H4 (cell line): ENCODE measurements at places on chromosomes 2 and 18. TPM values are rescaled to one million over a fixed set of nuclear protein-coding genes. Genes with fewer than 3 reads are reported as not detected.

- DNase-seq = no peak
Observed at GRCh38 chr2:69154106-69154505, 141.1 kb downstream of the ANTXR1 start.

The CREB1 gene
- total RNA-seq = 11.2 and 37.9 TPM in 2 replicates

GRCh38 chr18:58287353-58288274 is 243.6 kb downstream of the NEDD4L start:
- DNase-seq = peak; percentile 24

DNA sequence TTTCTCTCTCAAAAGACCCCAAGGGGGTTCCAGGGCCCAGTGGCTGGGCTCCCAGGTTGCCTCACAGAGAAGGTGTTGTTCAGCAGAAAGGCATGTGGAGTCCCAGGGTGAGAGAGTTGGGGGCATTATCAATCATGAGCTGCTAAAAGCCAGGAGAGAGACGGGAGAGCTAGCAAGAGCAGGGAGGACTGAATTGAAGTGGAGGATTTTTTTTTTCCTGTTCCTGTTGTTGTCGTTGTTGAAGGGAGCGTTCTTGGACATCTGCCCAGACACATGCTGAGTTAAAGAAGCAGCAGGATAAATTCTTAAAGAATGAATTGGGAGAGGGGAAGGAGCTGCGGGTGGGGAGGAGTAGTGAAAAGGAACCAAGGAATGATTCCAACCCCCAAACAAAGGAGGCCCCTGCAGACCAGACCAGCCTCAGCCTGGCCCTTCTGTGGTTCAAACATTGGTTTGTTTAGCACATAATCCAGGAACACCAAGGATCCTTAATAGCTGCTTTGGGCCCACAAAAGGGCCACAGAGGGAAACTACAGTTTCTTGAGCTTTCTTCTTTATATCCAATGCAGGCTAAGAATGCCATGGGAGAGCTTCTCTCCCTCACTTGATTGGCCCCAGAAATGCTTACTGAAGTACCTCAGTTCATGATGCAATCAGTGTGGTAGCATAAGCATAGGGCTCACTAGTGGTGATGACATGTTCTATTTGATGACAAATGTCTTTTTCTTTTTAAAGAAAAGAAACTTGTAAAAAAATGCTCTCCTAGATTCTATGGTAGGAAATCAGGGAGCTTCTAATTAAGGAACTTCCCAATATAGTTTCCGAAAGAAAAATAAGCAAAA is 146.0 kb downstream of the SETBP1 start:
- DNase-seq = peak; percentile 88

DNA sequence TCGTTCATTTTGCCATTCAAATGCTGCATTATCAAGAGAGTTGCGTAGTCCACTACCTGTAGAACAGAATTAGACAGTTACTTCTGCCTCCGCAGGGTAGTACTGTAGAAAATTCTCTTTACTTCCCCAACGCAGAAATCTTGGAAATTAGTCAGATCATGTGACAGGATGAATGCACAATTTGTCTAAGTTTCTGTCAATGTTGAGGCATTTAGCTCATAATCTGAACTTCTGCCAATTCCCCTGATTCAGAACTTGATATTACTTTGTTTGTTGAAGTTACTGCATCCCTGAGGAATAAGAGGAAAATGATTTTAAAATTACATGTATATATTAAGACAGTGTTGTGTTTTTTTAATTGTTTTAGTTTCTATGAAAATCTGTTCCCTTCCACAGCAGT is 83.4 kb downstream of the TTC27 start:
- DNase-seq = no peak

GRCh38 chr2:18180031-18180610 is 301.7 kb downstream of the KCNS3 start:
- no peak for DNase-seq

DNA sequence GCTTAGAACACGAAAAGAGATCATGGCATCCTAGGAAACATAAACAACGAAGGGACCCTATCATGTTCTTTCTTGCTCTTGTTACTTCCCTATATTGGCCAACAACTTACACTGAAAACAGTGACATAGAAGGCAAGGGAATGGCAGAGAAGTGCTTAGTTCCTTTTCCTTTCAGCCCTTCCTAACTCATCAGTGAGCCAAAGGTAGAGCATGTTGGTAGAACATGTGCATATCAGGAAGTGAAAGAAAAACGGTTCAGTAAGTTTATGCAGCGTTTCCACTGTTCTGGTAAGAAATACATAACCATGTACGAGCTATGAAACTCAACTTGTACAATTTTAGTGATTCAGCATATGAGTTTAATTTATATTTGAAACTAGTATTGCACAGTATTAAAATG is 21.7 kb downstream of the AKAIN1 start:
- DNase-seq = no peak

GRCh38 chr2:170271340-170271739 is 93.4 kb downstream of the MYO3B start:
- DNase-seq = no peak

DNA sequence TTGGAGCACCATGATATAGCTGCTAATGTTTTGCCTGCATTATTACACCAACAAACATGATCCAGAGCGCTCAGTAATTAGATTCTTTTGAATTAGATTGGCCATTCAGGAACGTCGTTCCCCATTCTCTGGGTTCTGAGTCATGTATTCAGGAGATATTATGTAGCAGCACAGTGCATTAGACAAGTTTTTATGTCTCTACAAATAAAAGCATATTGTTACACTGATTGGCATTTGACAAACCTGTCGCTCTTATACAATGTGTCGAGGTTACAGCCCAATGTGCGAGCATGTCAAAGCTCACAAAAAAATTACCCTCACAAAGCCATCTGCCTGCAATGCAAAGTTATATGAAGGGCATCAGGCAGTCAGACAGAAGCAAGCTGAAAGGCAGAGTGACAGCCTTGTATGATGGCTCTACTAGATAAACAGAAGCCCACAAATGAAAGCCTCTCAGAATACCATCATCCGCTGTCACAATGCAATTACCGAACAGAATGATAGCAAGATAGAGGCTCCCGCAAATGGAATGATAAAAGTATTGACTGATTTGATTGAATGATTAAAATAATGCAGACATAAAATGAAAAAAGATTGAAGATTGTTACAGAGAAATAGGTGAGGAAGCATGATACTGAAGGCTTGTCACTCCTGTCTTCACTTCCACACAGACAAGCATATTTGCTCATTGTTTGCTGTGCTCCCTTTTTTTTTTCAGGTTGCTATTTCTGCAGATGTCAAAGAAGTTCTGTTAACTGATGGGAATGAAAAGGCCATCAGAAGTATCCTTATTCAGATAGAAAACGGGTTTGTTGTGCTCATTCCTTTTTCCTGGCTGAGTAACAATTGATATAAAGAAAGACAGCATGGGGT is 234.6 kb upstream of the SIX3 start:
- DNase-seq = no peak

- no peak for DNase-seq
Observed at GRCh38 chr2:241547781-241548450, 10.6 kb upstream of the BOK start.

The TEX44 gene
- total RNA-seq = not detected in 2 replicates

- DNase-seq = no peak
Observed at GRCh38 chr2:219440388-219441256, 6.0 kb downstream of the SPEG start.

- no peak for DNase-seq
Observed at GRCh38 chr2:217952409-217952808, 50.4 kb downstream of the TNS1 start.

DNA sequence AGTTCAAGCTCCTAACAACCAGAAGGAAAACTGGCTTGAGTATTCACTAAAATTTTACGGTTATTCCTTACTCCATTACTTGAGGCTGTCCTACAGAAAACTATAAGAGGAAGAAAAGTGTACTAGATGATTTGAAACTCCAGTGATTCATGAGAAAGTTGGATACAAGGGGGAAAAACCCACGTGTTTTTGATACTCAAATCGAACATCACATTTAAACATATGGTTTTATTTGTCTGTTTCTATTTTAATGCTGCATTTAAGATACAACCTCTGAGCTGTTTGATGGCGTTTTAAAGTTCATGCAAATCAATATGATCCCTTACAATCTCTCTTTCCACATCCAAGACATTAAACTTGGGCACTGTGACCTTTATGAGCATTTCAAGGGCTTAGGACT is 125.1 kb upstream of the LMAN1 start:
- no peak for DNase-seq

- no peak for DNase-seq
Observed at GRCh38 chr2:191177751-191178736, 27.2 kb upstream of the STAT4 start.

DNA sequence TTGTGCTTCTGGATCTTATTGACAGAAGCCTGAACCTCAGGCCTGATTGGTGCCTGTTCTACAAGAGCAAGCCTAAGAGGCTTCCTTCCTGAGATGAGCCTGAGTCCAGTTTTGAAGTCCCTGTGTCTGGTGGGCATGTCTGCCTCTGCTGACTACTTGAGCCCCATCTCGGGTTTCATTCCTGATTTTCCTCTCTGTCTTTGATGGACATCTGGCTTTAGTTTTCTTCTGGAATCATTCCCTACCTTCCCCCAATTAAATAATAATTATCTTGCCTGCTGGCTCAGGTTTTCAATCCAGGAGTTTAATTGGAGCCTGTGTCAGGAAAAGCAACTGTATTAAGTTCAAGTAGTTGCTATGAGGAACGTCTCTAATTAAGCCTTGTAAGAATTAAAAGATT is 135.5 kb upstream of the MC4R start:
- DNase-seq = no peak

GRCh38 chr2:110813896-110814295 is 81.5 kb downstream of the ACOXL start:
- no peak for DNase-seq

DNA sequence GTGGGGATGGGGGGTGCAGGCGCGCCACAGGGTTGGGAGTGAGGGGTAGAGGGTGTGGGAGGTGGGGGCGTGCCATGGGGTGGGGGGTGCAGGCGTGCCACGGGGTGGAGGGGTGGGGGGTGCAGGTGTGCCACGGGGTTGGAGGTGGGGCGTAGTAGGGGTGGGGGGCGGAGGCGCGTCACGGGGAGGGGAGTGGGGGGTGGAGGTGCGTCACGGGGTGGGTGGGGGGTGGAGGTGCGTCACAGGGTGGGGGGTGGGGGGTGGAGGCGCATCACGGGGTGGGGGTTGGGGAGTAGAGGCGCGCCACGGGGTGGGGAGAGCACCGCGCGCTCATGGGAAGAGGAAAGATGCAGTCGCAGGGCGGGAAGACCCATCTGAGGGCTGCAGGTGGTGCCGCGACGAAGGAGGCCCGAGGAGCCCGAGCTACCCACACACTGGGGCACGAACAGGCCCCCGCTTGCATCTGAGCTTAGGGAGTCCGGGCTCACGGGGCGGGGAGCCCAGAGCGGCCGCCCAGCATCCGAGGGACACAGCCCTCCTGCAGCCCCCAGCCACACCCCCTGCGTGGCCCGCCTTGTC is 37.5 kb downstream of the SNED1 start:
- no peak for DNase-seq
